Tibial artery (tissue), 4 donors: ENCODE measurements at places on chromosomes 6 and 20.

DNA sequence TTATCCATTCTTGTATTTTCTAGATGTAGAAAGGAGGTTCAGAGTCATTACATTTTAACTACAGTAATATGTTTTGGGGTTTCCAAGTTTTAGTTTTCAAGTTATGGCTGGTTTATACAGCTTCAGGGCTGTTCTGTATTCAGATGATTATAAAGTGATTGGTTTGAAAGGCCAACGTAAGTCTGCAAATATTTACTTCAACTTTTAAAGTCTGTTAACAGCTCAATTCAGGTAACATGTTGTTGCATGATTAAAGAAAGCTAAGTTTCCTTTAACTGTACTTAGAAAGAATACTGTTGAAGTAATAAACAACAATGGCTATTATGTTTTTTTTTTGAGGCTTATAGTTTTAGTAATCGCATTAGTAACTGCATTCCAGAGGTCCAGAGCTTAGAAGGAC, 22.8 kb upstream of the GCLC start:
- no peaks in the 10 kb centered on the region for H3K4me1 ChIP-seq
- no peak for DNase-seq
- no peaks in the 10 kb centered on the region for H3K36me3 ChIP-seq
- no peak overlapping the region for H3K27ac ChIP-seq
- no peak overlapping the region for H3K4me3 ChIP-seq
- H3K27me3 ChIP-seq = no peaks in the 10 kb centered on the region

- H3K27me3 ChIP-seq = no peaks in the 10 kb centered on the region
- DNase-seq = no peak
- H3K36me3 ChIP-seq = no peaks in the 10 kb centered on the region
- no peaks in the 10 kb centered on the region for H3K4me1 ChIP-seq
Observed at GRCh38 chr6:23106951-23107350, 537.6 kb downstream of the HDGFL1 start.

DNA sequence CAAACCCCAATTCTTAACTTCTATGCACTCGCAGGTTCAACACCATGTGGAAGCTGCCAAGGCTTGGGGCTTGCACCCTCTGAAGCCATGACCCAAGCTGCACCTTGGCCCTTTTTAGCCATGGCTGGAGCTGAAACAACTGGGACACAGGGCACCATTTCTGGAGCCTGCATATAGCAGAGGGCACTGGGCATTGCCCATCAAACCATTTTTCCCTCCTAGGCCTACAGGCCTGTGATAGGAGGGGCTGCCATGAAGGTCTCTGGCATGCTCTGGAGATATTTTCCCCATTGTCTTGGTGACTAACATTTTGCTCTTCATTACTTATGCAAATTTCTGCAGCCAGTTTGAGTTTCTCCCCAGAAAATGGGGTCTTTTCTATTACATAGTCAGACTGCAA, 484.7 kb downstream of the EPHA7 start:
- H3K4me3 ChIP-seq = no peak overlapping the region
- no peaks in the 10 kb centered on the region for H3K27me3 ChIP-seq
- H3K4me1 ChIP-seq = no peaks in the 10 kb centered on the region
- no peak for DNase-seq
- no peaks in the 10 kb centered on the region for H3K36me3 ChIP-seq

DNA sequence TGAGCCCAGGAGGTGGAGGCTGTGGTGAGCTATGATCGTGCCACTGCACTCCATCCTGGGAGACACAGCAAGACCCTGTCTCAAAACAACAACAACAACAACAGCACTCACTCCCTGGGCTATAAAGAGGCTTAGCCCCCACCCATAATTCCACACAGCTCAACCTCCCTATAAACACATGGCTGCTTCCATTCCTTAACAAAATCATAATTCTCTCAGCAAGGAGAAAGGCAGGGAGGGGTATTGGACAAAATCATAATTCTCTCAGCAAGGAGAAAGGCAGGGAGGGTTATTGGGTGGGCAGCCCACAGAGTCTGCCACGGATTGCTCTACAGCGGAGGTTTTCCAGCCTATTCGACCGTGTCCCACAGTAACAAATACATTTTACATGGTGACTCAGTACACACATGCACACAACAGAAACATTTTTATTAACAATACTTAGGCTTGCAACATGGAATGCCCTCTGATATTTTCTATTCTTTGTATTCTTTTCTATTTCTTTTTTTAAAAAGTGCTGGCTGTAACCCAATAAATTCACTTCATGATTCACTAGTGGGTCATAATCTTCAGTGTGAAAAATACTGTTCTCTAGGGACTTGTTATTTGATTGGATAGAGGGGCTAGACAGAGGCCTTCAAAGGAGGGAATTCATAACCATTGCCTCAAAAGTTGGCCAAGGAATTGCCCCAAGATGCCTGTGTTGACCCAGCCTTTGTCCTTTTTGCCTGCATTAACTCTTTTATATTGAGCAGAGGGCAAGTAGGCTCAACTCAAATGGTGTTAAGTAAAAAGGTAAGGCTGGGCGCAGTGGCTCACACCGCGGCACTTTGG, 50.6 kb upstream of the ZMYND8 start:
- H3K27me3 ChIP-seq = no peaks in the 10 kb centered on the region
- no peak overlapping the region for H3K4me3 ChIP-seq
- H3K36me3 ChIP-seq = no peaks in the 10 kb centered on the region
- no peaks in the 10 kb centered on the region for H3K4me1 ChIP-seq
- H3K27ac ChIP-seq = no peak overlapping the region

GRCh38 chr6:77880501-77880900, 227.7 kb downstream of the MEI4 start:
- H3K4me3 ChIP-seq = no peak overlapping the region
- DNase-seq = no peak
- no peak overlapping the region for H3K27ac ChIP-seq
- H3K4me1 ChIP-seq = no peaks in the 10 kb centered on the region
- H3K27me3 ChIP-seq = no peaks in the 10 kb centered on the region

- no peaks in the 10 kb centered on the region for H3K36me3 ChIP-seq
- H3K4me3 ChIP-seq = peak overlapping the region; percentile 49
- peaks cover 8% of the 10 kb centered on the region for H3K4me1 ChIP-seq
Observed at GRCh38 chr20:34268851-34269636, 27.8 kb downstream of the ASIP start.

DNA sequence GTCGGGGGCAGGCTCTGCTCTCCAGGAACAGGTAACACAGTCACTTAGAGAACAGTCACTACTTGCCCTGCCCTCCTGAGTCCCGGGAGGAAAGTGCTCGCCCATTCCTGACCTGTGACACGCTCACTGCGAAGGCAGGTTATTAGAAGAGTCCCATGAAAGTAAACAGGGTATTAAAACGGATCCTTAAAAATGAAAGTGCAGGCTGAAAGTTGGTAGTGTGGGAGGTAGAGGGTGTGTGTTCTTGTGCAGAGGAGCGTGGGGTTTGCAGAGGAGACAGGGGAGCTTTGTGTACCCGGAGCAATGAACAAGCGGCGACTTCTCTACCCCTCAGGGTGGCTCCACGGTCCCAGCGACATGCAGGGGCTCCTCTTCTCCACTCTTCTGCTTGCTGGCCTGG, at the start of gene CCN6:
TSS of gene CCN6 (plus strand) at position 104 of the 400 bp plus-strand sequence. CDS start at position 358, 254 bp downstream.
- no peaks in the 10 kb centered on the region for H3K36me3 ChIP-seq
- H3K4me3 ChIP-seq = no peak within 1 kb of the TSS

DNA sequence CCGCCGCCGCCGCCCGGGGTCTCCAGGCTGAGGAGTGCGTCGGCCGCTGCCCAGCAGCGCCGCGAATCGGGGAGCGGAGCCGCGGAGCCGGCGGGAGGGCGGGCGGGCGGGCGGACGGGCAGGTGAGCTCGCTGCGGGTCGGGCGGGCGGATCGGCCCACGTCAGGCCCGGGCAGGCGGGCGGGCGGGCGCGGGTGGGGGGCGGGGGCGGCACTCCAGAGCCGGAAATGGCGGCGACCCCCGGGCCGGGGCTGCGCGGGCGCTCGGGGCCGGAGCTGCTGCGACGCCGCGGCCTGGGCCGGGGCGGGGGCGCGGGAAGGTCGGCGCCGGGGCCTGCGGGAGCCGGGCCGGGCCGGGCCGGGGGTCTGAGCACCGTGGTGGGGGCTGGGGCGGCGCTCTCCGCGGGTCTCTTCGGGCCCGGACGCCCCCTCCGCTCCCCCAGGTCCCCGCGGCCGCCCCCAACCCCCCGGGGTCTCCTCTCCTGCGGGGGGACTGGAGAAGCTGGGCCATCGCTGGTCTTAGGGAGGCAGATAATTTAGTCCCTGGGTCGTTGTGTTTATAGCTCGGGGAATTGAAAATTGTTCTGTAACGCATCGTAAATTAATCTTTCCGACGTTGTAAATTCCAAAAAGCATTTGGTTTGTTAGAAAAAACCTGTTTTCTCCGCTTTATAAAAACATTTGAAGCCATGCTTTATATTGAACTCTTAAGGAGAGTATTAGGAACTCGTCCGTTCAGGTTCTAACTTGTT, 451 bp downstream of the DNAJC5 start:
- no peaks in the 10 kb centered on the region for H3K27me3 ChIP-seq
- H3K4me1 ChIP-seq = no peaks in the 10 kb centered on the region
- H3K36me3 ChIP-seq = peaks cover 12% of the 10 kb centered on the region
- peak overlapping the region; percentile 81 for H3K4me3 ChIP-seq
- no peak for DNase-seq
- H3K27ac ChIP-seq = peak overlapping the region; percentile 70

GRCh38 chr6:90458353-90459224, 128.3 kb downstream of the MAP3K7 start:
- no peak overlapping the region for H3K27ac ChIP-seq
- no peaks in the 10 kb centered on the region for H3K36me3 ChIP-seq
- DNase-seq = no peak
- H3K4me1 ChIP-seq = no peaks in the 10 kb centered on the region
- no peaks in the 10 kb centered on the region for H3K27me3 ChIP-seq

DNA sequence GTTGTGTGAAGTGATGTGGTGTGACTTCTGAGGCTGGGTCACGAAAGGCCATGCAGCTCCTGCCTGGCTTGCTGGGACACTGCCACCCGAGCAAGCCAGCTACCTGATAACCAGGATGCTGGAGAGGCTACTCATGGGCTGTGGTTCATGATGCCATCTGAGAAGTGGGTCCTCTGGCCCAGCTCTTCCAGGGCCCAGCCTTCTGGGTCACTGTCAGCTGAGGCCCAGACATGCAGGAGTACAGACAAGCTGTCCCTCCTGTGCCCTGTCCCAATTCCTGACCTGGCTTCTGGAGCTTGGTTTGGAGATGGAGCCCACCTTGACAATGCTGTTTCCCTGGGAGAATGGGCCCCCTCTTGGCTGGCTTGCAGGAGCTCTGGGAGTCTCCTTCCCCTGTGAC, 87.0 kb downstream of the DHX35 start:
- peaks cover 9% of the 10 kb centered on the region for H3K27me3 ChIP-seq
- H3K4me3 ChIP-seq = peak overlapping the region; percentile 59
- no peaks in the 10 kb centered on the region for H3K36me3 ChIP-seq
- H3K27ac ChIP-seq = peak overlapping the region; percentile 70
- no peak for DNase-seq

DNA sequence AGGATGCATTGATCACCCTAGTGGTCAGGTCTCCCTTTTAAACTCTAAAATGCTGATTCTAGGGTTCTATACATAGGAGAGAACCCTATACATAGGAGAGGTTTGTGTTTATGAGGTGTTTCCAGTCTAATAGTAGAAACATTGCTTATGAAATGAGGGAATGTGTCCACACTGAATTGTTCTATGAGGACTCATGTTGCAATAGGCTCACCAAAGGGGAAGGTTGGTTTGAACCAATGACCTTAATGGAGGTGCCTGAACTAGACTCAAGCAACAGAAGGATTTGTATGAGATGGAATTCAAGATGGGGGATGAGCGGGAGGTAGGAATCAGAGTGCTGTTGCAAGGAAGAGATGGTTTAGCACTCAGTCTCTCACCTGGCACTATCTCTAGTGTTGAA, 33.5 kb upstream of the UBR2 start:
- H3K4me3 ChIP-seq = no peak overlapping the region
- H3K27ac ChIP-seq = no peak overlapping the region
- no peaks in the 10 kb centered on the region for H3K4me1 ChIP-seq
- no peak for DNase-seq
- H3K36me3 ChIP-seq = no peaks in the 10 kb centered on the region

GRCh38 chr6:27791182-27791943, 120.8 kb downstream of the OR2B2 start:
- peaks cover 13% of the 10 kb centered on the region for H3K4me1 ChIP-seq
- no peaks in the 10 kb centered on the region for H3K36me3 ChIP-seq
- H3K27me3 ChIP-seq = no peaks in the 10 kb centered on the region
- peak overlapping the region; percentile 57 for H3K27ac ChIP-seq

DNA sequence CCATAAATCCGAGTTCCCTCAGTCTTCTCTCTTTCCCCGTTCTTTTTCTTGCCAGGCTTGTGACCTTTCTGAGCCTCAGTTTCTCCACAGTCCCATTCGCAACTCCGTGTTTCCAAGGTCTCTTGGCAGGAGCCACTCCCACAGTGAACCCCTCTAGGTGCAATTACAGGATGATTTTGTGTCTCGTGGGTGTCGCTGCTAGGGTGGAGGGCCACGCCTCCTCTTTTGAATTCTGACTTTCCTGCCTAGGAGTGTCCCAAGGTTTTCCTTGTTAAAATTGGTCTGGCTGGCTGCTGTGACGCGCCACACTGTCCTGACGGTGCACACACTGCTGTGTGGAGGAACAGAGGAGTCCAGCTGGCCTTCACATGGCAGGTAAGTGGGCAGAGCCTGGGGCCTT, at the start of gene TGM6:
TSS of gene TGM6 (plus strand) at position 301 of the 400 bp plus-strand sequence. CDS start at position 369, 68 bp downstream.
- no peaks in the 10 kb centered on the region for H3K4me1 ChIP-seq
- no peak within 1 kb of the TSS for H3K4me3 ChIP-seq
- H3K36me3 ChIP-seq = no peaks in the 10 kb centered on the region
- DNase-seq = no peak
- H3K27me3 ChIP-seq = no peaks in the 10 kb centered on the region

DNA sequence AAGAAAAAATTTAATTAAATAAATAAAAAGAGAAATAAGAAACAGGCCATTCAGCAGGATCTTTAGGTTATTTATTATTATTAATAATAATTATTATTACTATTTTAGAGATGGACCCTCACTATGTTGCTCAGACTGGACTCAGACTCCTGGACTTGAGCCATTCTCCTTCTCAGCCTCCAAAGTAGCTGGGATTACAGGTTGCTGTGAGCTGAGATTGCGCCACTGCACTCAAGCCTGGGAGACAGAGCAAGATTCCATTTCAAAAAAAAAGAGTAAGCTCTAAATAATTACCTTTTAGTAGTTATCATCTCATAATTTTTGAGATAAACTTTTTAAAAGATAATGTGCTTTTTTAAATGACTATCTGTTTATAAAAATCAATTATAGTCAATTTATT, 1102.8 kb upstream of the GJE1 start:
- no peaks in the 10 kb centered on the region for H3K27me3 ChIP-seq
- no peaks in the 10 kb centered on the region for H3K4me1 ChIP-seq
- H3K36me3 ChIP-seq = no peaks in the 10 kb centered on the region
- H3K4me3 ChIP-seq = no peak overlapping the region

DNA sequence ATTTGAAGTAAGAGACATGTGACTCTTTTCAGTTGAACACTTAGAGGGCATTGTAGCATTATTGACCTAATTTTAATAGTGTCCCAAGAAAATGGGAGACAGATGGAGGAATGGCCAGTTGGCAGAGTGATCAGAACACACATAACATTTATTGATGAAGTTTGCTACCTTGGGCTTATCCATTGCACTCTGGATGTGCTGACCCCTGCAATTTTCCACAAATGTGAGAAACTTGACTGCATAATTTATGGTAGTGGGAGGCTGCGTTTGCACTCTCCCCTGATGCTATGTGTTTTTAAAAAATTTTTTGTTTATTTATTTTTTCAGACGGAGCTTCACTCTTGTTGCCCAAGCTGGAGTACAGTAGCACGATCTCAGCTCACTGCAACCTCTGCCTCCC, 95.9 kb downstream of the ZFAND3 start:
- no peaks in the 10 kb centered on the region for H3K27me3 ChIP-seq
- DNase-seq = no peak
- H3K4me1 ChIP-seq = no peaks in the 10 kb centered on the region

GRCh38 chr6:90538278-90539046, 48.4 kb downstream of the MAP3K7 start:
- no peak overlapping the region for H3K4me3 ChIP-seq
- H3K27ac ChIP-seq = no peak overlapping the region
- no peaks in the 10 kb centered on the region for H3K4me1 ChIP-seq
- DNase-seq = no peak
- H3K27me3 ChIP-seq = no peaks in the 10 kb centered on the region
- H3K36me3 ChIP-seq = peaks cover 19% of the 10 kb centered on the region
